ENCODE measurements at places on chromosomes 1 and 21.

DNA sequence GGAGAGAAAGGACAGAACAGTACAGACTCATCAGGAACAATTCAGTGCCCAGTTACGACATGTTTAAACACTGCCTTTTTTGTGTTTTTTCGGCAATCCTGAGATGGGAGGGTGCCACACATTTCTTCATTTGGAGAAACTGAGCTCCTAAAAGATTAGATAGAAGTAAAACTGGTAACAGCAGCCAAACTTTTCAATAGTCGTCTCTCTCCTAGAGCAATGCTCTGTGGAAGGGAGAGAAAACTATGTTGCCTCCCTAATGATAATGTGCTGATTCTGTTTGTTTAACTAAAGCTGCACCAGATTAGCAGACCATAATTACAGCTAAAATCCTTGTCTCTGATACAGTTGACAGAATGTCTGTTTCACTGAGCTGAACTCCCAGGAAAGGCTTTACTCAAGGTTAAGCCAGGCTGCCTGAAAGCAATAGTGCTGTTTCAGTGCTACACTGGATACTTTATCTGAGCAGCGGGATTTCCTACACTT is 76.2 kb upstream of the CXADR start:
- DNase-seq = no peak

DNA sequence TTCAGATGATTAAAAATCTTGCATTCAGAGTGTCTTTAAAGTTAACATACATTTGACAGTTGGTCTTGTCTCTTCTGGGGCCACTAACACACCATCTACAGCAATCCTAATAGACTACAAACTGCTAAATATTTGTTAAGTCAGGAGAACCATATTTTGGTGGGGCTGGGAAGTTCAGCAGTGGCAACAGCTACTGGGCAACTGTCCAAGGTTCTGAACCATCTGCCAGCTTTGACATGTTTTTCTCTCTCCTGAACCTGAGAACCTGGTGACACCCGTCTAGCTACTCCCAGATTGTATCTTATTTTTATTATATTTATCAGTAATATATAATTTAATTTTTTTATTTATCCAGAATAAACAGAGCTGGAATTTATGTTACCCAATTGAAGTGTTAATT is 199.0 kb upstream of the DPYD start:
- DNase-seq = peak; percentile 58

GRCh38 chr21:29678626-29679025 is 261.2 kb downstream of the GRIK1 start:
- DNase-seq = no peak

GRCh38 chr21:35256468-35256988 is 207.4 kb upstream of the RUNX1 start:
- DNase-seq = peak; percentile 14

- no peak for DNase-seq
These were observed 20.1 kb downstream of the KIAA0040 start for GRCh38 chr1:175172503-175172902.

GRCh38 chr1:108027389-108027788 is 62.4 kb upstream of the VAV3 start:
- no peak for DNase-seq

DNA sequence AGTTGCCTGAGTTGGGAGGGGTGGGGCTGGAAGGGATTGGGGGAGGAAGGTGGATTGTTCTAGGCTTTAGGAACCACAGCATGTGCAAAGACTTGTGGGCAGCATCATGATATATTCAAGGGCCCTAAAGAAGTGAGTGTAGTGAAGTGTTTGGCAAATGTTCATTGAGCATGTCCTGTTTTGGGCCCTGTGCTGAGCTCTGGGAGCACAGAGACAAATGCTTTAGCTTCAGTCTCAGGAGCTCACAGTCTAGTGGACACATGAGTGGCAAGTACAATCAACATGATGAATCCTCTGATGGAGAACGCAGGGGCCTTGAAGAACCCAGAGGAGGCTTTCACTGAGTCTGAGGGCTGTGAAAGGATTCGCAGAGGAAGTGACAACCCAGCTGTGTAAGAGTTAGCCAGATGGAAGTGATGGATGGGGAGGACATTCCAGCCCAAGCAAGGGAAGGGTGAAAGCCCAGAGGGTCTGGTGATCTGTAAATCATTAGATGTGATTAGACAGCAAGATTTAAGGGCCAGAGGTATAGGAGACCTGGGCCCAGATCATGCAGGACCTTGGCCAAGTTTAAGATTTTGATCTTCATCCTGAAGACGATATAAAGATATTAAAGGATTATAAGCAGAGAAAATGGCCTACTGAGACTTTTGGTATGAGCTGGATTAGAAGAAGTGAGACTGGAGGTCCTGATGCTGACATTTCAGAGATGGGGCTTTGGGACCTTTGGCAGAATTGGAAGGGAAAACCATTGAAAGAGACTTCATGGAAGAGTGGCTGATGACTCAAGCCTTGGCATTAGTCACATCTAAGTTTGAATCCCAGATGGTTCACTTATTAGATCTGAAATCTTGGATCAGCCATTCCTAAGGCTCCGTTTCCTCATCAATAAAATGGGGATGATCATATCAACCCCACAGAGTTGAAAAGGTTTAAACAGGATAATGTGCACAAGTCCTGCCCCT is 4.6 kb downstream of the IPO13 start:
- no peak for DNase-seq

Measured in iPS-NIHi11 (cell line).